ENCODE measurements at places on chromosomes 5 and 9.

- DNase-seq = no peak
These were observed 162.8 kb downstream of the PJA2 start for GRCh38 chr5:109246841-109247592.

GRCh38 chr5:132812781-132813598, at the start of gene SOWAHA:
TSS of gene SOWAHA (plus strand) at chr5:132813302. CDS start at chr5:132813622, 320 bp downstream.
- DNase-seq = no peak

GRCh38 chr9:105062222-105062855, 134.4 kb upstream of the ABCA1 start:
- DNase-seq = no peak

DNA sequence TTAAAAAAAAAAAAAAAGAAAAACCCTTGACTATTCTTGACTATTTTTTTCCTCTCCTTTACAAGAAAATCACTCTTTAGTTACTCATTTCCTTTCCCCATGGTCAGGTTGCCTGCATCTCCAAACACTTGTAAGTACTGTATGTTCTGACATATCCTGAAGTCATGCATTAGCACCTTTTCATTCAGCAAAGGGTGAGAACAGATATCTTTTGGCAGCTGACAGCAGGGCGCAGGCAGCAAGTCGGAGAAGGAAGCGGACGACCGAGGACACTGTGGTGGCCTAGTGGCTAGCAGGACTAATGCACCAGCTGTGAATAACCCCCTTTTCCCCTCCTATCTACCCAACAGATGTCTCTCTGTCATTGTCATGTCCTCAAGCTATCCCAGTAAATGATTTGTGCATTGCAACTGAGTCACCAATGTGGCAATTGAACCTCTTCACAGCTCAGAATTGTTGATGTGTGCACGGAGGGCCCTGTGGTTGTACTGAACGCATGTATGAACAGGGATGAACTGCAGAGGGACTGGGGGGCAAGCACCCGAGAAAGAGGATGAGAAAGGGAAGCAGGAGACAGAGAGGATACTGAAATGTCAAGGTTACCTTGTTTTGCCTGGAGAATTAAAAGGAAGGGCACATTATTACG, 996.0 kb upstream of the ARRDC3 start:
- DNase-seq = no peak

DNA sequence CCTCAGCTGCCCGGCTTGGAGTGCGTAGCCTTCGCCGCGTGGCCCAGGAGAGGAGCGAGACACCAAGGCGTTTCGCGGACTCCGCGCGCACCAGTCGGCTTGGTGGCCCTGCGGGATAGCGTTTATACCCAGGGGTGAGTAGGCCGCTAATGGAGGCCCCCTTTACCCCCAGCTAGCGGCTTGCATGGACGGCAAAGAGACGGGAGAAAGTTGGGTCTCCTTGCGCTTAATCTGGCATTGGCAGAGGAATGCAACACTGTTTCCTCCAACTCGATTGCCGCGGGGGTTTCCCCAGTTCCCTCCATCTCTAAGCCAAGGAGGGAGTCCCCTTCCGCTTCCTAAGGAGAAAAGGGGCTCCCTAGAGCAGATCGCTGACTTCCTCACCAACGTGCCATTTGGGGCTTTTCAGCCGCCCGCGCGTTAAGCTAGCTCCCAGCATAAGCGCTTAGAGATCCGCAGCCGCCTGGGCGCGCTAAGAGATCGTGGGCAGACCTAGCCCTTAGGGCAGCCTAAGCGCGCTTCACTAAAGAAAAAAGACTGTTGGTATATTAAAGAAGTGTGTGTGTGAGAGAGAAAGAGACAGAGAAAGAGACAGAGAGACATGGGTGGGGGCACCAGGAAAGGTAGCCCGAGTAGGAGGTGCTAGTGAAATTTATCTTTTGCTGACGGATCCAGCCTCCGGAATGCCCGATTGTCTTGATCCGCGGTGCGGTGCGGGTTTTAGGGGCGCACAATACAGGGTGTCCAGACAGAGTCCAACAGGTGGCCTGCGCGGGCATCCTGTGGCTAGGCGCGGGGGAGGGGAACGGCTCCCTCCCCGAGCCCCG, 597.9 kb upstream of the SGCD start:
- DNase-seq = no peak

DNA sequence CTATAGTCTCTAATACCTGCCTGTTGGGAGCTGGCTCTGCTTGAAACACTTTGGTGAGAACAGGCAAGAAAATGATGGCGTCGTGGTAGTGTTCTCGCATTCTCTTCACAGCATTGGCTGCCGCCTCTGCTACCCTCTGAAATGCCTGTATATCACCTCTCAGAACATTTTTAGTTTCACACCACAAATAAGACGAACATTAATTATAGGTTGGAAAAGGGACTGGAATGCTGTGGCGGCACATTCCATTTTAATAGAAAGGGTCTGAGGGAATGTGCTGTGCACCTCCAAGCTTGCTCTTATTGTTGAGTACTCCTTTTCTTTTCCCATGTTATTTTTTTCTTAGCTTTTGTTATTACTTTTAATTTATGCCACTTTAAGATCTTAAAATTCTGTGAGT, 134.6 kb upstream of the HMHB1 start:
- no peak for DNase-seq

GRCh38 chr5:172903790-172904189, 55.4 kb upstream of the RPL26L1 start:
- DNase-seq = no peak

DNA sequence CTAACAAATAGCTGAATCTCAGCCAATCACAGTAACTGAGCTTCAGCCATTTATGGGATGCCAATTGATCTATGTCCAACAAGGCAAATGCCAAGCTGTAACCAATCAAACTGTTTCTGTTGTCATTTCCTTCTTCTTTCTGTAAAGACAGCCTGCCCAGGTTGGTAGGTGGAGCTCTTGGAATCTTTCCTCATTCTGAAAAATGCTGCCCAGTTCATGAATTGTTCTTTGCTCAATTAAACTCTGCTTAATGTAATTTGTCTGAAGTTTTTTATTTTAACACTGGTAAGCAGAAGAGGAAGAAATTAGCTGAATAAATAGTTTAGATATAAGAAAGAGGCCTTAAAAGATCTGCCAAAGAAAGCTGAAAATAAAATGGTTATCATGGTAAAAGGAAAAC, 1235.6 kb downstream of the EFNA5 start:
- no peak for DNase-seq

DNA sequence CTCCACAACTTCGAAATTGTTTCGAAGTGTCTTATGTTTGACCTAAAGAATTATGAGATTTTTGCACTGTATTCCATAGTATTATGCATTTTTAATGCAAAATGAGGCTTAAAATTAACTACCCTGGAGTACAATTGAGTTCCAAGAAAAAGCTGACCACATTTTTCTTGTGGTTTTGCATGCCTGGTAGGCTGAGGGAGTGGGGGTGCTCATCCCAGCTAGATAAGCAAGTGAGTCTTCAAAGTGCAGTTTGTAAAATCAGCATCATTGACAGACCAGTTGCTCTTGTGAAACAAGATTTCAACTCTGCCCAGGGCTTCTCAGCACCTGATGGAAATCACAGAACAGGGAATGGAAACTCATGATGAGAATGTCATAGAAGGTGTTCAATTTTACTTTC, 17.0 kb upstream of the NDUFS4 start:
- DNase-seq = no peak

DNA sequence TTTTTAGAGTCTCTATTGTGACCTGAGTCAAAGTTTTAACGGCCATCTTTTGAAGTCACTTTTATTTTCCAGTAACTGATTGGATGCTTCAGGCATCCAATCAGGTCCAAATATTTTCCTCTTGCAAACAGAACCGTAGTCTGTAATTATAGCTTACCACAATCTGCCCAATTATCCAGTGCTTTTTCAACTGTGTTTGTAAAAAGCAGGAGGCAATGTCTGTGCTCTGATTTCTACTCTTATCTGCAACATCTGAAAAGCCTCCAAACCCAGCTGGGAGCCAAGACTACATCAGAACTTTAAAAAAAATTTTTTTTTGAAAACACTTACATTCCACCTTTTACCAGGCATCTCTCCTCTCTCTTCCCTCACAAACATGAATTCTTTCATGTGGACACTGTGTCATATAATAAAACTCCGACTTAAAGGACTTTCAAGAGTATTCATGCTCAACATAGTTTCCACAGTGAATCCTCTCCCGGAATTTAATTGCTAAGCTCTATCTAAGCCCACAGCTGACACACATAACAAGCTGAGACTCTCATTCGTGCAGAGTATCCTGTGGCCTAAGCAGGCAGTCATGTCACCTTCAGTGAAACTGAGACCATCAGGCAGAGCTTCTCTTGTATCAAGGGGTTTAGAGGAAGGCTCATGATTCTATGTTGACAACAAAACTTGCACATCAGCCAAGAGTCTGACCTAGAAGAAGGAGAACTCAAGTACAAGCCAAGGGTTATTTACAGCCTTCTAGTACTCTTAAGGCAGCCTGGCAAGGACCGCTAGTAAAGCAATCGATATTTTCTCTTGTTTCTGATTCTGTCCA, 272.7 kb downstream of the TLE1 start:
- no peak for DNase-seq

DNA sequence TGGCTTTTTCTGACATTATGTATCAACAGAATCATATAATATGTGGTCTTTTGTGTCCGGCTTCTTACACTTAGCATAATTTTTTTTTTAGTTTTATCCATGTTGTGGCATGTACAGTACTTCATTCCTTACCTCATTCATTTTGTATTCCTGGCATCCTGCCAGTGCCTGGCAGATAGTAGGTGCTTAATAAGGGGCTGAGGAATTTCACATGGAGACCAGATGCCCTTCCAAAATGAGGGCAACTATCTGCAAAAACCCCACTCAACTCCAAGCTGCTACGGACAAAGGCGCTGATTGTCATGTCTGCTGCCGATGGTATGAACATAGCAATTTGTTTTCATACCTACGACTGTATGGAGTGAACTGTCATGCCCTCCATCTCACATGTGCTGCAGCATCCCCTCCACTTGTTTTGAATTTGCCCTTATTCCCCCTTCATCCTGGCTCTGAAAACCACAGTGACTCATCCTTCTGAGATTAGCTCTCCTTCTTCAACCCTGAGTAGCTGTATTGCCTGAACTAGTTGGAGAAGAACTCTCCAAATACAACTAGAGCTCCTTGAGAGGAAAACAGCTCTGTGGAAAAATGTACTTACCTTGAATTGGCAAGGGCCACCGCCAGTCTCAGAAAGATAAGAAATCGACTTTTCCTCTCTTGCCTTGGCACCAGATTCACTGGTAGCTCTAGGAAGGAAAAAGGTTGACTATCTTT, 41.3 kb upstream of the FOXE1 start:
- no peak for DNase-seq

GRCh38 chr5:146671561-146672295, 155.7 kb upstream of the GPR151 start:
- DNase-seq = no peak

GRCh38 chr9:133201424-133202144, 7.5 kb downstream of the OBP2B start:
- DNase-seq = no peak

GRCh38 chr5:138953387-138954256, 78.5 kb upstream of the LRRTM2 start:
- no peak for DNase-seq

GRCh38 chr9:112193572-112194288, 18.6 kb upstream of the SUSD1 start:
- DNase-seq = peak; percentile 33

- no peak for DNase-seq
These were observed 9.8 kb downstream of the SLC12A2 start for GRCh38 chr5:128093368-128093767.

- DNase-seq = no peak
These were observed 15.9 kb upstream of the SEMA4D start for GRCh38 chr9:89513837-89514236.

DNA sequence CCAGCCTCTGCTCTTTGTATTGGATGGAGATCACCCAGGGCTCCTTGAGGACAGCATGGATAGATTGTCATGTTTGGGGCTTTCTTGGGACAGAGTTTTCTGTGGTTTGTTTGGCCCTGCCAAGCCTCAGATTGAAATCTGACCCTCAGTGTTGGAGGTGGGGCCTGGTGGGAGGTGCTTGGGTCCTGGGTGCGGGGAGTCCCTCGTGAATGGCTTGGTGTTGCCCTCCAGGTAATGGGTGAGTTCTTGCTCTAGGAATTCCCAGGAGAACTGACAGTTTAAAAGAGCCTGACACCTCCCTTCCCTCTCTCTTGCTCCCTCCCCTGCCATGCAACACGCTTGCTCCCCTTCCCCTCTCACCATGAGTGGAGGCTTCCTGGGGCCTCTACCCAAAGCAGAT, 48.6 kb upstream of the OLFM1 start:
- DNase-seq = no peak

DNA sequence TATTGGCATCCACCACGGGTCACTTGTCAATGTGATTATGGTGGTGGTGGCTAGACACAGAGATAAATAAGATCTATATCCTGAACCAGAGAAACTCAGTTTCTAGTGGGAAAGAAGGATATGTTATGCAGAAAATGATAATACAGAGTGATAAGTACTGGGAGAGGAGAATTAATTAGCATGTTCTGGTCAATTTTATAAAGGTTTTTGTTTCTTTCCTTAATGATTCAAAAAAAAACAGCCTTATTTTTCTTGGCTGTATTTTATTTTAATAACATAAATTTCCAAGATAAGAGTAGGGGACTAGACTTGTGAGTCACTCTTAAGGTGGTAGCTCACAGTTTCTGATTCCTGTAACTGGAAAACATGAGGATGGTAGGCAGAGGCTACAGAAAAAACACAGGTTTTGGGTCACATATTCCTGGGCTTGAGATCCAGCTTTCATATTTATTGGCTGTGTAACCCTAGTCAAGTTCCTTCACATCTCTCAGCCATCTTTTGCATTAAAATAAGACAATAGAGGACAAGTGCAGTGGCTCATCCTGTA, 350.3 kb upstream of the RPS23 start:
- no peak for DNase-seq

GRCh38 chr9:127368852-127369402, 28.0 kb upstream of the SLC2A8 start:
- no peak for DNase-seq

DNA sequence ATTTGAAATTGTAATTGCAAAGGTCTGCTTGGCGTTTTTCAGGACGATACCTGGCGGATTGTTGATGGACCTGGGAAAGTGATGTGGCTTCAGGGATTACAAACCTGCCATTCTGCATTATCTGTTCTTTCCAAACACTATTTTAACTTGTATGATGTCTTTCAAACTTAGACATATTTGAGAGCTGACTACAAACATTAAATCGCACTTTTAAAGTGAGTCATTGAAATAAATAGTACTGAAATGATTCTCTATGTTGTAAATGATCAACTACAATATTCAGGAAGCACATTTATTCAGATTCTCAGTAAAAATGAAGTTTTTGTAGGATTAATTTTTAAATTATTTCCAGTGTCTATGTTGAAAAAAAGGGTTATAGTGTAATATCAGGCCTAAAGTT, 32.3 kb upstream of the TMEM171 start:
- DNase-seq = no peak

DNA sequence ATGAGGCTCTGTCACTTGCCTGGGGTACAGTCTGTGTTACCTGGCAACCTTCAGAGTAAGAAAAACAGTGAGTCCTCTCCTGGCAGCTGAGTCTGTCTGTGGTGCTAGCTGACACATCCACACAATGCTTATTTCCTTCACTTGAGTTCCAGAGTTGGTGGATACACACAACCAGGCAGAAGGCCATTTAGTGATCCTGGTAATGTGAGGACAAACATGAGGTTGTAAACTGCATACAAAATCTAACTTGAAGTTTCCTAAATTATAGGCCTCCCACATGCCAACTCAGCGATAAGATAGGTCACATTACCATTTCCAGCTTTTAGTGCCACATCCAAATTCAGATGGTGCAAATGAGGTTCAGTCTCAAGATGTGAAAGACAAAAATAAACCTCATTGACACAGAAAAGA, 125.5 kb downstream of the DCP2 start:
- DNase-seq = no peak

All from NT2/D1 (cell line).